Tongue (tissue), 3 donors: ENCODE measurements at places on chromosomes 16 and 17. TPM values are rescaled to one million over a fixed set of nuclear protein-coding genes. Genes with fewer than 3 reads are reported as not detected.

DNA sequence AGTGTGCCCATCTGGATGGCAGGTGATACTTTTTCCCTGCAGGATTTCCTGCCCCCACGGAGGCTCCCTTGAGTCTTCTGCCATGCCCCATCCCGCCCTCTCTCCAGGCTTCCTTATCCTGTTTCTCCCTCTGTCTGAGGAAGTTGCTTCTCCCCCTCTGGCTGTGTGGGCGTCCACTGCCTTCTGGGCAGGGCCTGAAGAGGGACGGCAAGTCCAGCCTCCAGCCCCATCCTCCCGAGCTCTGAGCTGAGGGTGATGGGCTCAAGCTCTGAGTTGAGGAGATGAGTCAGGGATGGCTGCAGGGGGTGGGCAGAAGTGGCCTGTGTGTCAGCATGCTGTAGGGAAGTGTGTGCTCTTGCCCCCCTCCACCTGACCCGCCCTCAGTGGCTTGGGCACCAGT lies 14.2 kb upstream of the RAP1GAP2 start:
- no peak for DNase-seq

GRCh38 chr17:57599271-57600045 lies 145.6 kb downstream of the CCDC182 start:
- no peak for DNase-seq

FOXC2 gene
- 1.0 TPM for total RNA-seq

DNA sequence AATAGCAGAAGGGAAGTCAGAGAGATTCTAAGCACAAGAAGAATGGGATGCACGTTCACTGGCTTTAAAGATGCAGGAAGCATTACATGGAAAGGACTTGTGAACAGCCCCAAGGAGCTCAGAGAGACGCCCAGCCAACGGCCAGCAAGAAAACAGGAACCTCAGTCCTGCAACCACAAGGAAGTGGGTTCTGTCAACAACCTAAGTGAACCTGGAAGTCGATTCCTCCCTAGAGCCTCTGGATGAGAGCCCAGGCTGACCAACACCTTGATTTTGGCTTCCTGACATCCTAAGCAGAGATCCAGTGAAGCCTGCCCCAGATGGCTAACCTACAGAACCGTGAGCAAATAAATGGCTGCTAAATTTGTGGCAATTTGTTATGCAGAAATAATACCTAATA lies 24.5 kb downstream of the GPR142 start:
- no peak for DNase-seq

DNA sequence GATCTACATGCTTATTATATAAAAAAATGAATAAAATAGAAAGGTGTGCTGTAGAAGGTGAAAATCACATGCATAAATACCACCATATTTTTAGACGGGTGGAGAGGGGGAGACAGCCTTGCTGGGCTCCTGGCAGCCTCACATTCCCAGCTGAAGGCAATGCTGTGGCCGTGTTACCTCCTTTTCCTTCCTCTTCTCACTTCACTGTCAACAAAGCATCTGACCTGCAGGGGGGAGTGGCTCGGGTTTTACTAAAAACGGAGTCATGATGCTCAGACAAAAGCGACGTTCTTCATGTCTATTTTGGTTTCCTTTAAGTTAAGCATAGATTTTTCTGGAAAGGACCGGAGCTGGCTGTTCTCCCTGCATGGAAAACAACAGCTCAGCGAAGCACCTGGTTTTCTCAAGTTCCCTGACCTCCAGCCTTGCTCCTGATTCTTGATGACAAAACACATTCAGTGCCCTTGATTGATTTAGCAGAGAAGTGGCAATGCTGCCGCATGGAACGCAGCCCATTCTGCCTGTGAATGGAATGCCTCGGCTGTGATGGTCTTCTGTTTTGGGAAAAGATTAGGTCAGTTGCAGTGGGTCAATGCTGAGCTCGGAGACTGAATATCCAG lies 5.5 kb upstream of the RPTOR start:
- DNase-seq = no peak

- no peak for DNase-seq
These were observed 688.0 kb downstream of the KCNJ2 start for GRCh38 chr17:70857351-70857750.

GRCh38 chr17:69574257-69575197 lies 160.0 kb downstream of the MAP2K6 start:
- no peak for DNase-seq

NPIPA1 gene
- total RNA-seq = 84.9 TPM

PLK1 gene
- total RNA-seq = 4.6 TPM

DNA sequence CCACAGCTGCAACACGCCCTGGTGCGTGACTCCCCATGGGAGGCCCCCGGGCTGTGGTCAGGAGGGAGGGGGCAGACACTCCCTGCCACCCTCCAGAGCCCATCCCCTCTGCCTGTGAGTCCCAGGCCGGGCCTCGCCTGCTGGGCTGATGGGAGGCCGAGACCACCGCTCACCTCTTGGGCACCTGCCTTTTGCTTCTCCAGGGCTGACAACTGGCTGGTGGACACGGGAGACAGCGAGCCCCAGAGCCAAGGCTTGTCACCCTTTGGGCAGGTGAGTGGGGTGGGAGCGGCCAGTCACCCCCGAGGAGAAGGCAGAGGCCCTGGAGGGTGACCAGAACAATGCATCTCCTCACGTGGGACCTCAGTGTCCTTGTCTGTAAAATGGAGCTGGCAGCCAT lies 20.8 kb downstream of the CHMP1A start:
- no peak for DNase-seq

SLC16A5 gene
- 11.5 TPM for total RNA-seq

DNA sequence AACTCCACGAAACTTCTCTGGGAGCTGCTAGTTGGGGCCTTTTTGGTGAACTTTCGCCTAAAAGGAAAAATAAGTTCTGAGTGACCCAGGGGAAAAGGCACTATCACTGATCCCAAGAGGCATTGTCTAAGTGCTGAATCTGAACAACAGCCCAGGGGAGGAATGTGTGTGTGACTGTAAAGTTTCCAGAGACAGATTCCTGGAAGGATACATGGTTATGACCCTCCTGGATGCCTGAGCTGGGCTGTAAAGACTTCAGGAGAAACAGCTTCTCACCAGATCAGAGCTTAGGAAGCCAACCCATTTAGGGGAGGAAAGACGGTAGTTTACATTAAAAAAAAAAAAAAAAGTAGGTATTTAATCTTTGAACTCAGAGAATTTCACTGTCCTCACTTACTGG lies 20.2 kb downstream of the HIGD1B start:
- DNase-seq = no peak

DNA sequence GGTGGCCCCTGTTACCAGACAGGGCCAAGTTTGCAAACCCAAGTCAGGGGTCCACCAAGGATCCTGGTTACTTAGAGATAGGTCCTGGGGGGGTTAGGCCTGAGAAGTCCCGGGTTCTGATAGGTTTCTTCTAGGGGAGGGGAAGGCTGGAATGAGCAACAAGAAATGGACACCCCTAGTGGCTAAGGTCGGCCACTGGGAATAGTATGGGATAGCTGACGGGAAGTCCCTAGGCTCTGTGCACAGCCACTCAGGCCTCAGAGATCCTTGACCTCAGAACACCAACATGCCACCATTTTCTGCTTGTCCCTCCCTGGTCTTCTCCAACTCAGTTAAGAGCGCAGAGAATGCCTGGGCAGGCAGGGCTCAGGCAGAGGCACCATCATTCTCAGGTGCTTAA lies 13.4 kb downstream of the TK2 start:
- no peak for DNase-seq

DNA sequence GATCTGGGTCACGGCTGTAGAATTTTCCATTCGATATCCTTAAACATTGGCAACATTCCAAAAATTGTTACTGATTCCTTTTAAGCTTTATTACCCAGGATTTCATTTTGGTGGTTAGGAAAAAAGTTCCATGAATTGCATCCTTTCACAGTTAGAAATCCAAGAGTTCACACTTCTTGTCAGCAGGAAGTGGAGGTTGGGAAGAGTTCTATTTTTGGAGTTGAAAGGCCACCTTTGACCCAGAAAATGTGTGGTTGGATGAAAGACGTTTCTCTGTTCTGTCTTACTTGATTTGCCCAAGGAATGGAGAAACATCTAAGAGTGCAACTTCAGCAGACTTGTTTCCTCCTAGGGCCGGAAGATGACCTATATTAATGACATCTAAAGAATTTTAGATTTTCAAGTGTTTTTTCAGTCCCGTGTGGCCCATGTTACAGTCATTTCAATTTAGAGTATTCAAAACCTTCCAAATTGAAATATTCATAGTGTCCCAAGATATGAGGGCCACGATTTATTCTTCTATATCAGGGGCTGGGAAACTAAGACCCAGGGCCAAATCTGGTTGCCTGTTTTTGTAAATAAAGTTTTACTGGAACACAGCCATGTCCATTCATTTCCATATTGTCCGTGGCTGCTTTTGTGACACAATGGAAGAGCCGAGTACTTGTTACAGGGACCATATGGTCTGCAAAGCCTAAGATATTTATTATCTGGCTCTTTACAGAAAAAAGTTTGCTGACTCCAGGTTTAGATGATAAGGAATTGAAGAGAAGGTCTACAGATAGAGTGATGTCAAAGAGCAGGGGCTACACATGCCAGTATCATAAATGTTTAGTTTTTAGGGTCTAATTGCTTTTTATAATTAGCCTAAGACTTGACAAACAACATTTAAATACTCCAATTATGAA lies 50.2 kb downstream of the CDK5R1 start:
- peak; percentile 41 for DNase-seq

DNA sequence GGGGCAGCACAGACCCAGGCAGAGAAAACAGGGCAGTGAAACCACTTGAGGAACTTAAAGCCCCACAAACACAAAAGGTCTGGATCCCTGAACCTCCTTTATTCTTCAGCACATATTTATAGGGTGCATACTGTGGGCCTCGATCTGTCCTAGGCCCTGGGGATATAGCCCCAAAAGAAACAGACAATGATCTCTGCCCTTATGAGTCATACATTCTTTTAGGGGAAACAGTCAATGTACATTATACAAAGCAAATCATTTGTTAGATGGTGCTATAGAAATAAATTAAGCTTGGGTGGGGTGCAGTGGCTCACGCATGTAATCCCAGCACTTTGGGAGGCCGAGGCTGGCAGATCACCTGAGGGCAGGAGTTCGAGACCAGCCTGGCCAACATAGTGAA lies 10.0 kb upstream of the HES7 start:
- no peak for DNase-seq

GRCh38 chr17:79154446-79154845 lies 79.8 kb downstream of the ENGASE start:
- DNase-seq = no peak

DNA sequence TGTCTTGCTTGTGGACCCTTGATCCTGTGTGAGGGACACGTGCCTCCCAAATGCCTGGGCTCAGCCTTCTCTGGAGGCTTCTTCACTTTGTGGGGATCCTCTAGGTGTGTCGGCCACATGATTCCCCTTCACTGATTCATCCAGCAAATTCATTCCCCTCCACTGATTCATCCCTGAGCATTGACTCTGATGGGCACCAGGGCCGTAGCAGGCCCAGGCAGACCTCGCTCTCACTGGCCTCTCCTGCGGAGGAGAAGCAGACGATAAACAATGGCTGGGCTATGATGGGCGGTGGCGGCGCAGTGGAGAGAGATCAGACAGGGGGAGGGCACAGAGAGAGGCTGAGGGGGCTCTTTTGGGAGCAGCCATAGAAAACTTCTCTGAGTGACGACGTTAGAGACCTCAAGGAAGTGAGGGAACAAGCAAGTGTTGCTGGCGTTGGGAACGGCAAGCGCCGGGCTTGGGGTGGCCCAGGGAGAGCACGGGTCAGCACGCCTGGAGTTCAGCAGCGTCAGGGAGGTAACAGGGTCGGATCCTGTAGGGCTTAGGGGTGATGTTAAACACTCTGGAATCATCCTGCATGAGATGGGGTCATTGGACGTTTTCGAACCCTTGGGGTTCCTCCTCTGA lies 17.5 kb upstream of the RPTOR start:
- DNase-seq = no peak

DNA sequence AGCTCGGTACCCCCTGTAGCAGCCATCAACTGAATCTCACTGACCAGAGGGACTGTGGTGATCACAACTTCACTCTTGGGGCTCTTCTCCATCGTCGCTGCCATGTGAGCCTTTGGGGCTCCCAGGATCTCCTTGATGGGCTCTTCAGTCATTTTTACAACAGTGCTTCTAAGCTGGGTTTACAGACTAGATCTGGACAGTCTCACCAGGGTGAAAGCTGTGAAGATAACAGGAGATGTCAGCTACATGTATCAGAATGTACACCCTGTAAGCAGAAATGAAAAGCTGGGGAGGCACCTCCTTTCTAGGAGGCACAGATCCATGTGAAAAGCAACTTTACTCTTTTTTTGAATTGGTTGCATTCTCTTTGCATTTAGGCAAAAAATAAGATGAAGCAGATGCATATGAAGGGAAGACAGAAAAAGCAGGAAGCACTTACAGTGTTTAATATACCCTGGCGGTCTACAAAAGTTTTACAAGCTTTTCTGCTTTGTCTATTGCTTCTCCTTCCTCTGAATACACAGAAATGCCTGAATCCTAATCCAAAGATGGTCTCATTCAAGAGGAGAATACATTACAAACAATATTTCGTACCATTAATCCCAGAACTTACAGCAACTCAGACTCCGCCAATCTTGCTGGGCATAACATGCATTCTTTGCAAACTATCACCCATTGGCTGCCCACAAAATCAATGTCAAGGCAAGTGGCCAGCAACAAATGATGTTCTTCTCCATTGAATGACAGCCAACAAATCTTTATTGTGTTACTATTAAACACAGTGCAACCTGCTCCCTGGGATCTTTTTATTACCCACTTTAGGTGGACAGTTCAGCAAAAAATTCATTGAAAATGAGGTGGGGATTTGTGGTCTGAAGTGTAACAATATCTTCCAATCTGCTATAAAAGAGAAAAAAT lies 1.5 kb downstream of the TMEM100 start:
- no peak for DNase-seq

DNA sequence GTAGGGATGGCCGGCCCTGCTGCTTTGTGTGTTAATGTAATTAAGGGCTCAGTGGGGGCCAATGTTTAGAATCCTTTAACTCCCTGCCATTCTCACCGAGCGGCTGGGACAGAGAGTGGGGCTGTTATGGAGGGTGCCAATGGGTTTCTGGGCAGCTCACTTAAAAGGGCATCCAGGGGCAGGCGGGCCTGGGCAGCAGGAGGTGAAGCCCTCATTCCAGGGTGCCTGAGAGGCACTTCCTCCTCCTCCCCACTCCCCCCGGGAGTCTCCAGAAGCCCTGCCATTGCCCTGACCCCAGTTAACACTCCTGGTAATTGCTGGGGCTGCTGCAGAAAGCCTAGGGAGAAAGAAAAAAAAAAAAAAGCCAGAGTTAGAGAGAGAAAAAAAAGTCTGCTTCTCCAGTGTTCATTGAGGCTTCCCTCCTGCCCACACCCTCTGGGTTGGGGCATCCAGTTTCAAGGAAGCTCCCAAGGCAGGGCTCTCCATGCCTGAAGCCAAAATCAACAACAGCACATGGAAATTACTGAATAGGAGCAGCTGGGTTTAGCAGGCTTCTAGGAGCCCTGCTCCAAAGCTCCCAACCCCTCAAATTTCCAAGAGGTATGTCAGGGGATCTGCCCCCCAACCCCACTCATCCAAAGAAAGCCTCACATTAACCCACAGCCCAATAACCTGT lies 28.0 kb downstream of the CUEDC1 start:
- DNase-seq = peak; percentile 93

CA4 gene
- total RNA-seq = 5.2 TPM

DNA sequence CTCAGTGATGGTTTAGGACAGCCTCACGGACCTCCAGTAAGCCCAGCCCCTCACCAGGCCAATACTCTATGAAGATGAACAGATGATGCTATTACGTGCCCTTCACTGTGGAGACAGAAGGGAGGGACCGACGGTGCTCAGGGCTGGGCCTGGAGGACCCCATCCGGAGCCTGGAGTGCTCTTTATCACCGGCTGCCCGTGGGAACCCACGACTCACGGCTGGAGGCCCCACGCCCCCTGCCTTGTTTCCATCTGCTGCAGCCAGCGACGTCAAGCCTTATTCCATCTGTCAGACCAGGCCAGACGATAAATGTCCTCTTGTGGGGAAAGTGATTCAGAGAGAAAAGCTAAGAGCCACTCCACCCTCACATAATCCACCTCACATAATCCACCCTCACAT lies 4.0 kb upstream of the TIMM22 start:
- no peak for DNase-seq
